Progenitor cell of endocrine pancreas (in vitro differentiated cells): ENCODE measurements at places on chromosomes 7 and 10. TPM values are rescaled to one million over a fixed set of nuclear protein-coding genes. Genes with fewer than 3 reads are reported as not detected.

OPALIN gene
- not detected in 2 replicates for total RNA-seq

ATG9B gene
- total RNA-seq = 0.58 and 0.79 TPM in 2 replicates

HK1 gene
- total RNA-seq = 32.5 and 35.6 TPM in 2 replicates

TMEM184A gene
- 7.4 and 8.6 TPM in 2 replicates for total RNA-seq

SPDYE11 gene
- 0.22 TPM in 1 of 2 replicates, not detected in the other for total RNA-seq

SLC16A12 gene
- 16.1 and 20.6 TPM in 2 replicates for total RNA-seq
